ENCODE measurements at places on chromosomes 6 and 20. TPM values are rescaled to one million over a fixed set of nuclear protein-coding genes. Genes with fewer than 3 reads are reported as not detected.
A peak's percentile ranks its signal among the peaks of the same experiment; 100 is the strongest.

OR2B6 gene
- not detected for total RNA-seq

DNA sequence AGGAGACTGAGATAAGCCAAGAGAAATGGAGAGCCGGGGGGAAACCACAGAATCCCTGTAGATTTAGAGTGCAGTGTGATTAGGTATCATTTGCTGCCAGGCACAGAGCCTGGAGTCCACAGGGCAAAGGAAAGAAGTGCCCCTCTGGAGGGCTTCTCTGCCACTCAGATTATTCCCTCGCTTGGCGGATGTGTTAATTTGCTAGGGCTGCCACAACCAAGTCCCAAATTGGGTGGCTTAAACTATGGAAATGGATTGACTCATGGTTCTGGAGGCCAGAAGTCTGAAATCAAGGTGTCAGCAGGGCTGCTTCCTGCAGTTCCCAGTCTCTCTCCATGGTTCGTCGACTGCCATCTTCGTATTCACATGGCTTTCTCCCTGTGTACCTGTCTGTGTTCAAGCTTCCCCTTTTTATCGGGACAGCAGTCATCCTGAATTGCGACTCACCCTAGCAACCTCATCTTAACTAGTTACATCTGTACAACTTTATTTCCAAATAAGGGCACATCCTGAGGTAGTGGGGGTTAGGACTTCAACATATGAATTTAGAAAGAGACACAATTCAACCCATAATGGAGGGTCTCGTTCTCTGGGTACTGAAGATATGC is 122.2 kb downstream of the ANKRD60 start:
- DNase-seq = no peak

- peak; percentile 88 for DNase-seq
Measured at GRCh38 chr6:44234101-44235025, 11.0 kb downstream of the SLC29A1 start.

SIRPB2 gene
- total RNA-seq = 0.51 TPM

DNA sequence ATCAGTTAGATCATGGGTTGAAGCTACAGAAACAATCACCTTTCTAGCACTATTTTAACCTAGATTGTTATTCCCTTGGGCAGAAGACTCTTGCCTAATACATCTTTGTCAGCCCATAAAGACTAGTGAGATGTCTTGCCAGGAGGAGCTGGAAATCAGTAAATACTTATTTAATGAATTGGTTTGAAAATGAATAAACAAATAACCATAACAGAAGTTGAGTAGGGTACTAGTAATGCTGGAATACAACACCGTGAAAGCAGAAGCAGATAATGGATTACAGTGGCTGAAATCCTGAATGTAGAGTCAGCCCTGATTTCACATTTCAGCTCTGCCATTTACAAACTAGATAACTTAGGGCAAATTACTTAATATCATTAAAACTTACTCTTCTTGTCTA is 236.1 kb downstream of the PACRG start:
- DNase-seq = no peak

GRCh38 chr6:18147616-18148015 is 7.3 kb downstream of the TPMT start:
- DNase-seq = no peak
